Cortex of kidney (tissue), 1 donor: ENCODE measurements at places on chromosomes 5 and 9.

DNA sequence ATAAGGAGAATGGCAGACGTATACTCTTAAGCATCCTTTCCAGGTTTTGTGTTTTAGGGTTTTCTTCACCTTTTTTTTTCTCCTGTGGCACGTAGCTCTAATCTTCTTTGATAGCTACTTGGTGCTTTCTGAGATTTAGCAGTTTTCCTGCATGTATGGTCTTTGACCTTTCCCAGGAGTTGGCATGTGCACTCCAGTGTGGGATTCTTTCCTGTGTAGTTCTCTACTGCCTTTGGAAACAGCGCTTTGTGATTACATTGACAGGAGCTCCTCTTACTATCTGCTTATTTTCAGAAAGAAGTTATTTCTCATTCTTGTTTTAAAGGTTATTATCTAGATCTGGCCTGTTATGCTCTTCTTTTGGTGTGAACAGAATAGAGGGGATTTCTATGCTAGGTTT, 65.5 kb downstream of the UNC13B start:
- no peak for DNase-seq

- no peak for DNase-seq
Measured at GRCh38 chr9:78539904-78540303, 243.0 kb downstream of the PSAT1 start.

- no peak for DNase-seq
Measured at GRCh38 chr5:1294206-1294834, 548 bp downstream of the TERT start.

DNA sequence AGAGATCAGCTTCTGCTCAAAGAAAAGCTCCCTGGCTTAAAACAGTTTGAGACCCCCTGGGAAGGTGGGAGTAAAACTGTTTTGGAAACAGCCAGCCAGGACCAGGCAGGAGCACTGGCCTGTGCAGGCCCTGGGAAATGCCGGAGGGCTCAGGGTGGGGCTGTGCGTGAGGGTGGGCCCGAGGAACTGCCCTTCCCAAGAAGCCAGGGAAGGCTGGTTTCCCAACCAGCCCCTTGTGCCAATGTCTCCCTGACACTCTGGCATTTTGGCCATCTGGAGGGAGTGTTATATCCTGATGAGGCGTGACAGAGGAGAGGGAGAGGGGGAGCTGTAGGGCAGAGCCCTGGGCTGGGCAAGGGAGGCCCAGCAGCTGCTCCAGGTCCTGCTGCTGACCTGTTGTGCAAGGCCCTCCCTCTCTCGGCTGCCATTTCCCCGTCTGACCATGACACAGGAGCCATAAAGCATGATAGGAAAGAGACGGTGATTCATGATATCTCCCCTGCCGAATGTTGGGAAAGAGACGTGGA, 16.1 kb downstream of the OLFML2A start:
- no peak for DNase-seq

DNA sequence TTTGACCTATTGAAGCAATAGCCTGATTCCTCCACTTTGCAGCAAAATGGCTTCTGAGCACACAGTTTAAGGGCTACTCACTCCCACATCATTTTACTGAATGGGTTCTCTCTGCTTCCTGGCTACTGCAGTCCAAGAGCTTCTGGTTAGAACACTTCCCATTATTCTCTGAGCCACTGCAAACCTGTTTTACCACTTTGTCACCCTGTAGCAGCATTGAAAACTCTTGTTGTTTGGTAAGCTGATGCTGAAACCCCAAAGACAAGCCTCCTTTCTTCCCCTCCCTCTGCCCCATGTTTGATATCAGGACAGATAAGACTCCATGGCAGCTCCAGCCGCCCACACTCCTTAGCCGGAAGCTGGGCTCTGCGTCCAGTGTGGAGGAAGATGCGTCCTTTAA, 84.4 kb upstream of the RARS1 start:
- no peak for DNase-seq

GRCh38 chr5:62386824-62387223, 16.9 kb downstream of the DIMT1 start:
- DNase-seq: no peak
